ENCODE measurements at places on chromosomes 16 and 17. TPM values are rescaled to one million over a fixed set of nuclear protein-coding genes. Genes with fewer than 3 reads are reported as not detected.

Gene C16orf92
- not detected for total RNA-seq

Gene ZNF469
- total RNA-seq: 0.17 TPM

Gene IGF2BP1
- total RNA-seq: 0.96 TPM

Gene KCNH6
- total RNA-seq: 0.47 TPM

Gene PSME3
- total RNA-seq: 86.4 TPM

DNA sequence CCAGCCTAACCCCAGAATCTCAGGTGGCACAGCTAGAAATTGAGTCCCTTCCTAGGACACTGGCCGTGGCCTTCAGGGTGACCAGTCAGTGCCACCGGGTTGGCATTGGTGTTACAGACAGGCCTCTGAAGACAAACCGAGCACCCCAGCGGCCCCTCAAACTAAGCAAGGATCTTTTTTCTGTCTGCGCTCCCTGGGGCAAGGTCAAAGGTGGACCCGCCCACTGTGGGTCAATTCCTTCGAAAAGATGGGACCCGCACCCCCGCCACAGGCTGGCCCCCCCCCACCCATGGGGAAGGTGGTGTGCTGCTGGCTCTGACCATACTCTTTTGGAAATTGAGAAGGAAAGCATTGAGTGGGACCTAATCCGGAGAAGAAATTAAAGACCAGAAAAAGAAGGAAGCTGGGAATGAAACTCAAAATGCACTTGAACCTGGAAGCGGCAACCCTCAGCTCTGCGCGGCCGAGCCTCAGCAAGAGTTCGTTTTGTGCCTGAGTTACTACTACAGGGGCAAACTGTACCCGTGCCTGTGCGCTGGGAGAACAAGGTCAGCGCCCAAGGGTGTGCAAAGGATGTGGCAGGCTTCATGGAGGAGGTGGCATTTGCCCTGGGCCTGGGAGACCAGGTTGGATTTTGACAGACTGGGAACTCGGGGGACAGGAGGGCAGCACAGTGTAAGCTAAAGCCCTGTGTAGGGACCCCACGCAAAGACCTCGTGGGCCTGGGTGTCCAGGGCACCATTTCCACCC is 20.4 kb downstream of the TMC6 start:
- no peaks in the 10 kb centered on the region for H3K4me1 ChIP-seq
- H3K4me3 ChIP-seq: no peak overlapping the region
- no peak overlapping the region for H3K27ac ChIP-seq
- DNase-seq: no peak
- peaks cover 3% of the 10 kb centered on the region for H3K36me3 ChIP-seq

GRCh38 chr17:29733166-29733565 is 110.5 kb upstream of the CORO6 start:
- H3K36me3 ChIP-seq: no peaks in the 10 kb centered on the region
- H3K4me1 ChIP-seq: no peaks in the 10 kb centered on the region
- H3K4me3 ChIP-seq: no peak overlapping the region
- no peak overlapping the region for H3K27ac ChIP-seq
- no peaks in the 10 kb centered on the region for H3K27me3 ChIP-seq
- no peak for DNase-seq

- H3K27ac ChIP-seq: no peak overlapping the region
- no peaks in the 10 kb centered on the region for H3K27me3 ChIP-seq
- H3K36me3 ChIP-seq: no peaks in the 10 kb centered on the region
- H3K4me3 ChIP-seq: no peak overlapping the region
- peaks cover 8% of the 10 kb centered on the region for H3K4me1 ChIP-seq
These were observed 3.1 kb upstream of the C17orf58 start for GRCh38 chr17:67999291-67999911.

- H3K27me3 ChIP-seq: no peaks in the 10 kb centered on the region
- H3K4me1 ChIP-seq: no peaks in the 10 kb centered on the region
- DNase-seq: no peak
- H3K27ac ChIP-seq: no peak overlapping the region
- H3K4me3 ChIP-seq: no peak overlapping the region
- no peaks in the 10 kb centered on the region for H3K36me3 ChIP-seq
These were observed 91.3 kb downstream of the SKAP1 start for GRCh38 chr17:48338720-48339119.

DNA sequence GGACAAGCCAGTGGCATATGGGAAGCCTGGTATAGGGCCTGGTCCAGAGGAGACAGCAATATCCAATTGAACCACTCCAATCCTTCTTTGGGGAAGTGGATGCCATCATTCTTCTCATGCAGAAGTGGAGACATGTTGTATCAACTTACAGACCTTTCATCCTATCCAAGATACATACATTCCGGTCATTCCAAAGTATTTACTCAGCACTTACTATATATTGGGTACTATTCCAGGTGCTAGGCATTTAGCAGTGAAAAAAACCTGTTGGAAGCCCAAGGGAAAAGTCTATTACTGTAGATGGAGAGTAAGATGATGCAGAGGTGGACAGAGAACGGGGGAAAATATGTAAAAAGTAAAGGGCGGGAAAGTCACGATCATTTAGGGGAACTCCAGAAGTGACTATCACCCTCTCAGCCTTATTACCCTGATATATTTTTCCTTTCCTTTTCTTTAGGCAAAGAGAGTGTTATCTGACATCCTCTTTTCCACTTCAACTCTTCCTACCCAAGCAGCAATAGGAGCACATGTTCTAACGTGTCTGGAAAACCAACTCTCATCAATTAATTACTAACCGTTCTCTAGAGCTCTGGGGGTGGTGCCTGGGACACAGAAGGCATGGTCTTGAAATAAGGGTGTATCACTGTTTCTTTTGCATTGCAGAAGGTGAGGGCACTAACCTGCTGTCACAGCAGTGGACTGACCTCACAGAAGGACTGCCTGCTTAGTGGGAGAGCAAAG is 210.1 kb upstream of the MAF start:
- H3K4me3 ChIP-seq: no peak overlapping the region
- H3K27me3 ChIP-seq: no peaks in the 10 kb centered on the region
- H3K4me1 ChIP-seq: no peaks in the 10 kb centered on the region

DNA sequence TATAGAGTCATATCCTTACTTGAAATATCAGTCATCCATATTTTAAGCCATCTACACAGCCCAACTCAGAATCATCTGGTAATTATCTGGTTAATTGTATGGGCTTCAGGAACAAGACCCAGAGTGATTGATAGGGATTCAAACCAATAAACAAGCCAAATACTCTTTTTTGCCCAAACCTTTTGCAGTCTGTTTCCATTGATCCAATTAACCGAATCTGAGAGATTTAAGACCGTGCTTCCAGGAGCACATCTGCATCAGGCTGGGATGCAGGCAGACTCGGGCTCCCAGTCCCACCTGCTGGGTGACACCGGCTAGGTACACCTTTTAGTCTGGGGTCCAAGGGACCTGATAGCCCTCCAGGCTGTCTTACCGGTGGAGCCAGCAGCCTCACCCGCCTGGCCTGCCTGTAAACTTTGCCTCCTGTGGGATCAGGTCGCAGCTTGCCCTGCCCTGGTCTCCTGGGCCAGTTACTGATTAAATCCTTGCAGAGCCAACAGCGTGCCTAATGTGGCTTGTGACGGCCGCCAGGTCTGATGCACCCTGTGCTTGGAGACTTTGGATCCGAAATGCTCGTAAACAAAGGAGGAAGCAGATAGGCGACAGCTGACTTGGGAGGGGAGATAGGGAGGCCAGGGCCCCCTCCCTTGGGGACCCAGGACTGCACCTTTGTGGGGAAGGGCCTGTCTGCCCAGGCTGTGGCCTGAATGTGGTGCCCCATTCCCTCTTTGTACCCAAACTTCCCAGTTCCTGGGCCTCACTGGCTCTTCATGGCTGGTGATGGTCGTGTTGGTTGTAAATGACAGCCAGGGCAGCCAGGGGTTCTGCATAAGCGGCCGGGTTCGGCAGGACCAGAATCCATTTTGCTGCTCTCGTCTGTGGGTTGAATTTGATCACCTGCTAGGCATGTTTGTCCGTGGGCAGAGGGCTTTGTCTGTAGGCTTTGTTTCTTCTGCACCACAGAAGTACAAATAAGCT is 3.8 kb downstream of the CMIP start:
- peak overlapping the region; percentile 89 for H3K27ac ChIP-seq
- no peaks in the 10 kb centered on the region for H3K27me3 ChIP-seq
- DNase-seq: peak; percentile 92
- peaks cover 26% of the 10 kb centered on the region for H3K4me1 ChIP-seq

GRCh38 chr16:66058172-66058691 is 308.3 kb upstream of the CDH5 start:
- no peaks in the 10 kb centered on the region for H3K4me1 ChIP-seq
- no peak overlapping the region for H3K4me3 ChIP-seq
- DNase-seq: no peak
- no peaks in the 10 kb centered on the region for H3K36me3 ChIP-seq
- H3K27ac ChIP-seq: no peak overlapping the region

- no peak for DNase-seq
- no peaks in the 10 kb centered on the region for H3K4me1 ChIP-seq
- H3K27ac ChIP-seq: peak overlapping the region; percentile 81
- H3K27me3 ChIP-seq: no peaks in the 10 kb centered on the region
- peak overlapping the region; percentile 51 for H3K4me3 ChIP-seq
These were observed 18.0 kb downstream of the GRB7 start for GRCh38 chr17:39755554-39756379.

- H3K27me3 ChIP-seq: no peaks in the 10 kb centered on the region
- H3K4me3 ChIP-seq: no peak overlapping the region
- H3K27ac ChIP-seq: no peak overlapping the region
- no peaks in the 10 kb centered on the region for H3K36me3 ChIP-seq
These were observed 267.1 kb upstream of the TBX2 start for GRCh38 chr17:61132524-61132923.

DNA sequence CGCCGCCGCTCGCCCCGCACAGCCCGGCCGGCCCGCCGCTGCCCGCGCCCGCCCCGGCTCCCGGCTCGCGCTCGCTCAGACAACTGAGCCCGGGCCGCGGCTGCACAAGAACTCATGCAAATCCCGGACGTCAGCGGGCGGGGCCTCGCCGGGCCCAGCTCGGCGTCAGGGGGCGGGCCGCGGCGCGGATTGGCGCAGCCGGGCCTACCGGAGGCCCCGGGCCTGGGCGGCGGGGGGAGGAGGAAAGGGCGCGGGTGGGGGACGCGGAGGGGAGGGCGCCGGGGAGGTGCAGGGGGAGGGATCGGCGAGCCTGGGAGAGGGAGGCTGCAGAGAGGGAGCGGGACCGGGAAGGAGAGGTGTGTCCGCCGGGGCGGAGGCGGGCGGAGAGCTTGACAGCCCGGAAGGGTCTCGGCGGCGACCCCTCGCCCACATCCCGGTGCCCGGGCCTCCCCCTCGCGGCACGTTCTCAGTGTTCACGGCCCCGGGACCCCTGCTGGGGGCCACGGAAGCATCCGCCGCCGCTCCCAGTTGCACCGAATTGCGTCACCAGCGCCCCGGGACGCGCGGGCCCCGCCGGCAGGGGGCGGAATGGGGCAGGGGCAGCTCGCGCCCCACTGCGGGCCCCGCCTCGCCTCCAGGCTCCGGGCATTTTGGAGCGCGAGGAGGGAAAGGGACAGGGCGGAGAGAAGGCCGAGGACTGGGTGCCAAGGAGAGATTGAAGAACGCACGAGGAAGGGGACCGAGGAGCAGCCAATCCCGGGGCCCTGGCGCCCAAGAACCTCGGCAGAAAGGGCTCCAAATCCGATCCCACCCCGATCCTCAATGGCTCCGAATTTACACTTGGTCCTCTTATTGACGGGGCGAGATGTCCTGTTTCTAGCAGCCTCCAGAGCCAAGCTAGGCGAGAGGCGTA is at the start of gene CBX4:
Gene CBX4 (minus strand): TSS at position 85 of the 913 bp plus-strand sequence. CDS start 189 bp downstream, outside the sequence.
- H3K36me3 ChIP-seq: no peaks in the 10 kb centered on the region
- peak within 1 kb of the TSS; percentile 96 for H3K27ac ChIP-seq

DNA sequence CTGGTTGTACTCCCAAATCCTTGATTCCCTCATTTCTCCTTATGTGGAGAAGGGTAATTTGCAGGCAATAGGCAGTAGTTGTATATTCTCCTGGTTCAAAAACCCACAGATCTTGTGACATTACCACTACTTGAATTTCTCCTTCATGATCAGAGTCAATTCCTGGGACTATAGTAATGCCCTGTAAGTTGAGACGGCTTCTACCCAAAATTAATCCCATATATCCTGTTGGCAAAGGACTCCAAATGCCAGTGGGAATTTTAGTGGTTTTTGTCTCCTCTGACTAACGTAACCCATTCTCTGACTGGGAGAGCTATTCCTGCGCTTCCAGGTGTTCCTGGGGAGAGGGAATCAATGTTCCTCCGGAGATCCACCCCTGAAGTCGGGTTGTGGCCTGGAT is 11.6 kb upstream of the ZNF689 start:
- peaks cover 4% of the 10 kb centered on the region for H3K27me3 ChIP-seq
- H3K27ac ChIP-seq: no peak overlapping the region
- no peak for DNase-seq
- H3K4me3 ChIP-seq: no peak overlapping the region
- no peaks in the 10 kb centered on the region for H3K36me3 ChIP-seq

DNA sequence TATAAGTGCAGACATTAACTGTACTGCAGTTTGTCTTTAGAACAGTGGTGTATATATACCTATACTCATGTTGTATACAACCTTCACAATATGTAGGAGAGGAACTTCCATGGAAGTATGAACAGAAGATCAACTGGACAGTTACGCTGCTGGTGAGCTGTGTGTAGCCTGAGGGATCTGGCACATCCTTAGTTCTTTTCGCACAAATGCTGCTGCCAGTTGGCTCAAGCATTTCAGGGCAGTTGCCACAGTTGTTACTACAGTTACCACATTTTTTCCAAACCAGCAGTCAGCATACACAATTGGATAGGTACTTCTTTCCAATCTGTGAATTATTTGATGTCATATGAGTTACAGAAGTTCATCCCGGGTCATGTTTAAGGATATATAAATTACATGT is 539.6 kb upstream of the HSBP1 start:
- H3K4me3 ChIP-seq: no peak overlapping the region
- no peak overlapping the region for H3K27ac ChIP-seq
- H3K27me3 ChIP-seq: no peaks in the 10 kb centered on the region
- no peaks in the 10 kb centered on the region for H3K4me1 ChIP-seq
- DNase-seq: no peak
- H3K36me3 ChIP-seq: no peaks in the 10 kb centered on the region

All from colonic mucosa (tissue), 4 donors.